ENCODE measurements at places on chromosomes 3 and 15.

GRCh38 chr15:21261396-21261964, 178.8 kb downstream of the POTEB3 start:
- DNase-seq: no peak

DNA sequence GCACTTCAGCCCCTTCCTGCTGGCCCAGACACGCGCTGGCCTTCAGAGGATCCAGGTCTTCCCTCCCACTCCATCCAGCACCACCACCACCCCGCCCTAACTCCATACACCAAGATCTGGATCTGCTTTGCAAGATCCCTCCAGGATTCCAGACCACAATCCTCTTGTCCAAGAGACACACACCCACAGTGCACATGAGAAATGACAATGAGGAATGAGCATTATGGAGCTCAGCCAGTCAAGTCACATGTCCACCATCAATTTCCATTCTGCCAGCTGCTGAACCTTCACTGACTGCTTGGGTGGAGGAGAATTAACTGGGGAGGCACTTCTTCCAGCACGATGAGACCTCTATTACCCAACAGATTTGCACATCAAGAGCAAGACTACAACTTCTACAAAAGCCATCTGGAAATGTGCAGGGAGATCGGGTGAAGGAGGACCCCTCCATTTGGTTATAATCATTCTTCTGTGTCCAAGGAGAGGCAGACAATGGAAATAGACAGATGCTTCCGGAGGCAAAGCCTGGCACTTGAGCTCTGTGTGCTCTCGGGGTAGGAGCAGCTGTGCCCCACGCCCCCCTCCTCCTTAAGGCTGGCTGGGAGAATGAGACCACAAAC, 12.3 kb upstream of the SPATA12 start:
- no peak for DNase-seq

DNA sequence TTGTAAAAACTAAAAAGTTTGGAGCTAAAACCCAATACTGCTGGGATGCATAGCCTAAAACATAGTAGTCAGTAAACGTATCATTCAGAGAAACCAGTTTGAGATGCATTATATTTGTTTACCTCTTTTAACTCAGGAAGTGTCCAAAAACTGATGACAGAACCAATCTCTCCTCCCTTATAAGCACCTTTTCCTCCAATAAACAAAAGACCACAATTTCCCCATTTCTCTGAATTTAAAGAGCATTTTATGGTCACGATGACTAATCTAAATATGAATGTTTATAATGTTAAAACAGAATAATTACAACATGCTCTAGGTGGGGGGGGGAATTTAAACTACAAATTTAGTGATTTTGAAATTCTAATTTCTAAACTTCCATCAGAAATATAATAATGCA, 58.5 kb downstream of the CEP63 start:
- DNase-seq: no peak

- no peak for DNase-seq
These were observed 225.8 kb upstream of the UMPS start for GRCh38 chr3:124504332-124505059.

DNA sequence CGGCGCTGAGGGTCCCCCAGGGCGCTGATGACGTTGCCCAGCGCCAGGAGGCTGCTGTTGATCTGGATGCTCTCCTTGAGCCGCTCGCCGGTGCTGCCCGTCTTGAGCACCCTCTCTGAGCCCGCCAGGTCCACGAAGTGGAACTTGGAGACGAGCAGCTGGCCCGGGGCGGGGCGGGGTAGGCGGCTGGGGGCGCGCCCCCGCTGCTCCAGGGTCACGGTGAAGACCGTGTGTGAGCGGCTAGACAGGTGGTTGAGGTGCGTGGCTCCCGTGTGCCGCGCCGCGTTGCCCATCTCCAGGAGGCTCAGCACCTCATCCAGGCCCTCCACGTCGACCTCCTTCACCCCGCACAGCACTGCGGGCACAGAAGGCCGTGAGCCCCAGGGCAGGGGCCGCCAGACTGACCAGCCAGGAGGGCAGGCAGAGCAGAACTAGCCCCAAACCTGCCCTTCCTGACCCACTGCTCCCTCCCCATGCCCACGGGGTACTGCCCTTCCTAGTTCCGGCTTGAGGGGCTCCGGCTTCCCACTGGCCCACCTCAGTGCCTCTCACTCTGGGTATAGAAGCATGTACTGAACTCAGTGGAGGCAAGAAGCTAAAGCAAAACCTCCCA, 6.1 kb downstream of the KIF7 start:
- no peak for DNase-seq
